Activated naive CD8-positive, alpha-beta T cell treated with anti-CD3 and anti-CD28 coated beads, Interleukin-2, amount 10 ng/mL, durations not matched to agents 7 days and 5 days (primary cell): ENCODE measurements at places on chromosomes 7 and 10.

DNA sequence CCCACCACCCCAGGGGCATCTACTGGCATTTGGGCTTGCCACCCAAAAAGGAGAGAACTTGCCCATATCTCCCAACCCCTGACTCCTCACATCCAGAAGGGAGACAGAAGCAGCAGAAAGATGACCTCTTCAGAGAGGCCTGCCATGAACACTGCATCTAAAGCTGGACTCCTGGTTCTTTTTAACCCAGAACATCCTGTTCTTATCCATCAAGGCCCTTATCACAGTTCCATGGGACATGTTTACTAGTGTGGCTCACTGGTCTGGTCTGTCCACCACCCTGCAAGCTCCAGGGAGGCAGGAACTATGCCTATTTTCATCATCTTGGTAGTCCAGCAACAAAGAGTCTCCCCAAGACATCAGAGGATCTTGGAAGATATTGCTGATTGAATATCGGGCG lies 114.9 kb upstream of the PDLIM1 start:
- no peak for DNase-seq

GRCh38 chr7:71444130-71444529 lies 312.2 kb downstream of the GALNT17 start:
- no peak for DNase-seq

GRCh38 chr10:38025283-38025682 lies 14.8 kb downstream of the ZNF33A start:
- DNase-seq: no peak

GRCh38 chr7:109699661-109700060 lies 1130.0 kb downstream of the DNAJB9 start:
- DNase-seq: no peak

- no peak for DNase-seq
These were observed 38.8 kb upstream of the SEPTIN7 start for GRCh38 chr7:35761871-35762677.

GRCh38 chr7:18498341-18498740 lies 2.8 kb downstream of the HDAC9 start:
- DNase-seq: no peak

DNA sequence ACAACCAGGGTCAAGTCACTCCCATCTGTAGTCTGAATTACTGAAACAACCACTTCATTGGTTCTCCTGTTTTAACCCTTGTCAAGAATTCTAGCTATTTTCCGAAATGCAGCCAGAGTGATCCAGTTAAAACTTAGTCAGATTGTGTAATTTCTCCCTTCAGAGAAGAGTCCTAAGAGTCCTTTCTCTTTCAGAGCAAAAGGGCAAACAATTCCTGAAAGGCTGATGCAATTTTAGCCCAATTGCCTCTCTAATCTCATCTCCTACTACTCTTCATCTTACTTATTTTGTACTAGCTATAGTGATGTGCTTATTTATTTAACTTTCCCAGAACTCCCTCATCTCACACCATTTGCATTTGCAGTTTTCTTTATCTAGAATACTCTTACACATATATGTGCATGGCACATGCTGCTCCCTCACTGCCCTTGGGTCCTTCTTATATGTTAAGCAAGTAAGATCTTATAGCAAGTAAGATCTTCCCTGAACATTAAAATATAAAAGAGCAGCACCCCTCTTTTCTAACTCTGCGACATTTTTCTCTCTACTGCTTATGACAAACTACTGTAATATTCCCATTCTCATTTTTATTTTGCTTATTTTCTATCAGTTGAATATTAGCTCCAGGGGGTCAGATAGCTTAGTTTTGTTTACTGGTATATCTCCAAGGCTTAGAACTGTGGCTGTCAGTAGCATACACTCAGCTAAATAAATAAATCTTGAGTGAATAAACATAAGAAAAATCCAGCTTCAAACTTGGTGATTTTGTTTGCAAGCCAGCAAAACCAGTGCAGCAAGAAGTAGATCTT lies 44.6 kb downstream of the HGF start:
- DNase-seq: no peak

DNA sequence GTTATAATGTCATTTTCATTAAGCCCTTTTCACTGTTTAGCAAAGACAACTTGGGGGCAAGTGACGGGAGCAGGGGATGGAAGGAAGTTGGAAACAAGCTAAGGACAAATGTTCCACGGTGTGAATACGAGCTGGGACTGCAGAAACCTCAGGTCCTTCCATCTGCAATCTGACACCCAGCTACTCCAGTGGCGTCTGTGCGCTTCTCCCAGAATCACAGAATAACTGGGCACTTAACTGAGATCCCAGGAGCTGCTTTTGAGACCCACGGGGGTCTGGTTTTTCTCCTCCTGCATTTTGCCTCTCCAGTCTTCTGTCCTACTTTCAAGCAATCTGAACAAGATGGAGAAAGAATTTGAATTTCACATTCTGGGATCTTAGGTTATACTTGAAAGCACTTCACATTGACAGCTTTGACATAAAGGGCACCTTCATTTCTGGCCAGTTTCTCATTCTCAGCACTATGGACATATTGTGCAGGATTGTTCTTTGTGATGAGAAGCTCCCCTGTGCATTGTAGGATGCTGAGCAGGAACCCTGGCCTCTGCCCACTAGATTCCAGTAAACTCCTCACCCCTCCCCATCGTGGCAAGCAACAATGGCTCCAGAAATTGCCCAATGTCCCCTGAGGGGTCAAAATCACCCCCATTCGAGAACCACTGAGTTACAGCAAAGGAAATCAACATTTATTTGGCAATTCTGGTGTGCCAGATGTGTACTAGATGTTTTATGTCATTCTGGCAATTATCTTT lies 194.1 kb downstream of the CACNB2 start:
- no peak for DNase-seq

GRCh38 chr10:96618653-96619052 lies 31.8 kb upstream of the TM9SF3 start:
- no peak for DNase-seq

DNA sequence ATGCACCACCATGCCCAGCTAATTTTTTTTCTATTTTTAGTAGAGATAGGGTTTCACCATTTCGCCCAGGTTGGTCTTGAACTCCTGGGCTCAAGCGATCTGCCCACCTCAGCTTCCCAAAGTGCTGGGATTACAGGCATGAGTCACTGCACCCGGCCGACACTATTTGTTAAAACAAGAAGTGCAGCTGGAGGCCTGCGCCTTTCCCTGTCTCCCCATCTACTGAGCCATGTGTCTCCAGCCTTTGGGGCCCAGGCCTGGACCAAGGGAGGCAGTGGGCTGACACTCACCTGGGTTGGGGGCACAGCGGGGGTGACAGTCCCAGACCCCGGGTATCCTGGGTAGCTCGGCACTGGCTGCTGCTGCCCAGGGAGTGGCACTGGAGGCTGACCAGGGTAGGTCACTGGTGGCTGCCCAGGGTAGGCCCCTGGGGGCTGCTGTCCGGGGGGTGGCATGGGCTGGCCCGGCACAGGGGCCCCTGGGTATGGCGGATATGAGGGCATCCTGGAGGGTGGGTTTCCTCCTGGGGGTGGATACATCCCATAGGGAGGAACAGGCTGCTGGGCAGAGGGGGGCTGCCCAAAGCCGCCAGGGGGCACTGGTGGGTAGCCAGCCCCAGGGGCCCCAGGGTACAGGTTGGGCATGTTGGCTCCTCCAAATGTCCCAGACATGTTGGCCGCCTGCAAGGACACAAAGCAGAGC lies 36.3 kb downstream of the PLAC9 start:
- no peak for DNase-seq

DNA sequence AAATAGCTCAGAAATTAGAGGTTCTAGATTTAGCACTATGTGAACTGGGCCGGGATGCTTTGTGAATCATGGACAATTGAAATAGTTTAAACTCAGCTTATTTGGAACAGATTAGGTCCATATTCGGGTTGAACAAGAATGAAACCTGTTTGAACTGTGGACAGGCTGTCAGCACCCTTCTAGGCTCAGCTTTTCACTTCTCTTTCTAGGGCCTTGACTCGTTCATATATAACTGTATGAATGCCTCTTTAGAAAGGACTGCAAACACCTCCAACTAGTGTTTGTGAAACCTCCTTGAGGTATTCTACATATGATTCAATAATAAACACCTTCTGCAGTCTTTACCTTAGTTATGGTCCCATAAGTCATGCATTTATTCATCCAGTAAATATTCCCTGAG lies 115.6 kb downstream of the REEP3 start:
- no peak for DNase-seq

DNA sequence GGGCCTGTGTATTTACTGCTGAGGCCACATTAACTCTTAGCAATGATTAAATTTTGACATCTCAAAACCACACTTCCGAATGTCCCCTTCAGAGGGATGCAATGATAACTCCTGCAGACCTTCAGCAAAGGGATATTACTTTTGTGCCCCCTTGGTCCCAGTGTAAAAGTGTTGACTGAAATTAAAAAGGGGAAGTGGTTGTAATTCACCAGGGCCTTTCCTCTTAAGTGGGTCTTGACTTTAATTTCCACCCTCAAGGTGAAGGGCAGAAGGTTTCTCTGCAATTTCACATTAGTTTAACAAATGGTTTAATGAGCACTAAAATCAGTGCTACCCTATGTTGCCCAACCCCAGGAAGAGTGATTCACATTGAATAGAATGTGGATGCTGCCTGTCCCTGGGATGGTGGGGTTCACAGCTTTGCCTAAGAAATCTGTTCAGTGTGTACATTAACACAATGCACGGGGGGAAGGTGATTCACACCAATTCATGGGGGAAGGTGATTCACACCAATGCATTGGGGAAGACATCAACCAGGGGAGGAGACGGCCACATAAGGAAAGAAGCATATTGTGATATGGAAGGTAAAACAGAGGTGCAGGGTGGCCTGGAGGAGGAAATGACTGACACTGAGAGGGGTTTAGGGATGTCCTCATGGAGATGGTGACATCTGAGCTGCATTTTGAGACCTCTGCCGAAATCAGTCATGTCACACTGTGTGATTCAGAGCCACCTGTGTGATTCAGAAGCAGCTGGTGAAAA lies 19.4 kb upstream of the TNS3 start:
- no peak for DNase-seq

DNA sequence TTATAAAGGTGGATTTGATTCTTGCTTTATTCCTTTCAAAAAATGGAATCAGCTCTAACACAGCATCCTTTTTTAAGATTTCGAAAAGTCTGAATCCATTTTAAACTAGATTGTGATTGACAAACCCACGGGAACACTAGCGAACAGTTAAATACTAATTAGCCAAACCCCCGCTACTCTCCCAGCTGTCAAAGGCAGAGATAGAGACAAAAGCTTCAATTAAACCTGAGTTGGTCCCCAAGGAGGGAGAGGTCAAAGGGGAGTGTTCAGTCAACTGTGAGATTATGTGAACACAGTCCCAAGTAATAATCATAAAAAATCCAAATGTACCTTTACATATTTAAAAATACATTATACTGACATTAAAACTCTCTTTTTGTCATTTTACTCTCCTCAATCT lies 65.7 kb upstream of the TBX20 start:
- no peak for DNase-seq

GRCh38 chr10:97222326-97222961 lies 36.7 kb upstream of the SLIT1 start:
- DNase-seq: no peak

GRCh38 chr10:42802876-42803275 lies 20.3 kb downstream of the BMS1 start:
- no peak for DNase-seq

GRCh38 chr7:44580945-44581878 lies 819 bp downstream of the TMED4 start:
- DNase-seq: peak; percentile 71

- DNase-seq: no peak
These were observed 142.3 kb downstream of the VPS50 start for GRCh38 chr7:93374345-93374940.

DNA sequence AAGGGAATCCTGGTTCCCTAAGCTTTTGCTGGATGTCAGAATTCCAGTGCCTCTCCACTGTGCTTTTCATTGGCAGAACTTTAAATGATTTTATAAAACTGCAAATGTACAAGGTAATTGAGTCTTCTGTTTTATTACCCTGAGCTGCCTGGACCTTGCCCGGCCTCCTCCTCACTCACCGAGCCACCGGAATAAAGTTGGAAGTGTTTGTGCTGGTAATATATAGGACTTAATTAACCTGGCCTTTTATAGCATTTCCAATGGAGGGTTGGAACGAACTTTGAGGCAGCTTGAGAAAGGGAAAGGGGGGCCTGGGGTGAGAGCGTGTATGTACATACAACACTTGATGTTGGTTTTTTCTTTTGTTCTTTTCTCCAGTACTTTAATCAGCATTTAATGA lies 43.4 kb downstream of the ZNF503 start:
- no peak for DNase-seq

- DNase-seq: no peak
These were observed 62.5 kb upstream of the TOMM7 start for GRCh38 chr7:22884911-22885788.

DNA sequence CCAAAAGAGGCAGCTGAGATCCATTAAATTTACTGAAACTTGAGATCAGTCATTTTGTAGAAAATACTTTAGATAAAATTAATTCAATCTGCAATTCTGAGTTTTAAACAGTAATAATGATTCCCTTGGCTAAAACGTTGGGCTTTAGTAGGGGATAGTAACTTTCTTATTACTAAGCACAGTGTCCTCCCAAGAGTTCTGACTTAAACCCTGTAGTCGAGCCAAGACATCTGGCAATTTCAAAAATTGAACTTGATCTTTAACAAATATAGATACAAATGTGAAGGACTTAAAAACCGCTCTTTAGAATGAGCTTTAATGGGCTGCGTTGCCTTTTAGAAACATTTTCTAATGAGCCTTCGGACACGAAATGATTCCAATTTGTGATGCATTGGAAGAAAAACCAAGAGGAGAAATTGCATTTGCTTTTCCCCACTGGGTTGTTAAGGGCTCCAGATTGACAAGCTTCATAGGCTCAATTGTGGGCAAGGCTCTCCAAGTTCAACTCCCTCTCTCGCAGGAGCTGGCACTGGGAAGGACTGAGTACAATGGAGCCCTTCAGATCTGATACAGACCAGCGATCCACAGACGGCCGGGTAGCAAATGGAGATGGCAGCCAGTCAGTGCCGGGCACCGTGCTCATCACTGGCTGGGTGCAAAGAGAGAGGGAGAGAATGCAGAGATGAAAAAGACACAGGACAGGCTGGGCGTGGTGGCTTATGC lies 921.3 kb upstream of the AUTS2 start:
- no peak for DNase-seq

- no peak for DNase-seq
These were observed 242.6 kb downstream of the PHF14 start for GRCh38 chr7:11216276-11216675.

DNA sequence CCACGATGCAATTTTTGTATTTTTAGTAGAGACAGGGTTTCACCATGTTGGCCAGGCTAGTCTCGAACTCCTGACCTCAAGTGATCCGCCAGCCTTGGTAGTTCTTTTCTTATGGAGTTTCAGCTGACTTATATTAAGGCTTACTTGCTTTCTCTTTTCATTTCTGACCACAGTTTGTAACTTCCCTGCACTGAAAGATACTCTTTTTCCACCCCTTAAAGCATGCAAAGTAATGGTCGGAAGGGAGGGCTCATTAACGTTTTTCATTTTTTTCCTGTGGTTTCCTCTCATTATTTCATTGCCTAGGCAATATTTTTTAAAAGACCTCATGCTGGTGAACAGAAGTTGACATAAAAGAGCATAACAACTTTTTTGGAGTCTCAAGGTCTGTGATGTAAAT lies 27.0 kb downstream of the ADRB1 start:
- no peak for DNase-seq

GRCh38 chr10:62015994-62016393 lies 114.5 kb downstream of the ARID5B start:
- no peak for DNase-seq

- no peak for DNase-seq
These were observed 107.1 kb downstream of the TRRAP start for GRCh38 chr7:98985406-98985805.
